PC-3 (cell line): ENCODE measurements at places on chromosomes 1 and 21.

- no peak for DNase-seq
Measured at GRCh38 chr1:110504226-110504625, 14.7 kb downstream of the KCNA10 start.

GRCh38 chr1:93665015-93665414 lies 16.6 kb downstream of the BCAR3 start:
- no peak for DNase-seq

DNA sequence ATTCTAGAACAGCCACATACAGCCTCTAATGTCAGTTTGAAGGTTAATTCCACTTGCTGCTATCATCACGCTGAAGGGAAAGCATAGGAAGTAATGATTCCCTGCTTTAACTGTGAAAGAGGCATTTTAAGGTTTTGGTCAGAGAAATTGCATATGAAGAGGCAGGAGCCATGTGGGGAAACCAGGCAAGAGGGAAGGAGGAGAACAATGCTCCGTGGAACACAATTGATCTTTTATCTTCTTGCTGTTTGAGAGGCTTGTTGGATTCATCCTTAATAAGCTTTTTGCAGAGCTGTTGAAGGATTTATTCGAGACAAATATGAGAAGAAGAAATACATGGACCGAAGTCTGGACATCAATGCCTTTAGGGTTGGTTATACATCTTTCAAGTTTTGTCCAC lies 35.9 kb downstream of the SMAP2 start:
- DNase-seq: no peak

DNA sequence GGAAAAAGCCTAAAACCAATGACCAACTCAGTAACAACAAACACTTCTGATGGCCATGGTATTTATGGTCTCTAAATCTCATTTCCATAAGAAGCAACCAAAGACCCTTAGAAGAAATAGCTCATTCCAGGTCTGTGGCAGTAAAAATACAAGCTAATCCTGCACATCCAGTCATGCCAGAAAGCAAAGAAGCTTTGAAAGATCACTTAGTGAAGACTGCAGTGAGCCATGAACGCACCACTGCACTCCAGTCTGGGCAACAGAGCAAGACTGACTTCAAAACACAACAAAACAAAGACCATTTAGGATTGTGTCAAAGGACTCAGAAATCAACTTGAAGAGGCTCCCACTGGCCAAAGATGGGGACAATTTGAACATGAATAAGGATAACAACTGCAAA lies 18.4 kb upstream of the ELK4 start:
- DNase-seq: no peak

DNA sequence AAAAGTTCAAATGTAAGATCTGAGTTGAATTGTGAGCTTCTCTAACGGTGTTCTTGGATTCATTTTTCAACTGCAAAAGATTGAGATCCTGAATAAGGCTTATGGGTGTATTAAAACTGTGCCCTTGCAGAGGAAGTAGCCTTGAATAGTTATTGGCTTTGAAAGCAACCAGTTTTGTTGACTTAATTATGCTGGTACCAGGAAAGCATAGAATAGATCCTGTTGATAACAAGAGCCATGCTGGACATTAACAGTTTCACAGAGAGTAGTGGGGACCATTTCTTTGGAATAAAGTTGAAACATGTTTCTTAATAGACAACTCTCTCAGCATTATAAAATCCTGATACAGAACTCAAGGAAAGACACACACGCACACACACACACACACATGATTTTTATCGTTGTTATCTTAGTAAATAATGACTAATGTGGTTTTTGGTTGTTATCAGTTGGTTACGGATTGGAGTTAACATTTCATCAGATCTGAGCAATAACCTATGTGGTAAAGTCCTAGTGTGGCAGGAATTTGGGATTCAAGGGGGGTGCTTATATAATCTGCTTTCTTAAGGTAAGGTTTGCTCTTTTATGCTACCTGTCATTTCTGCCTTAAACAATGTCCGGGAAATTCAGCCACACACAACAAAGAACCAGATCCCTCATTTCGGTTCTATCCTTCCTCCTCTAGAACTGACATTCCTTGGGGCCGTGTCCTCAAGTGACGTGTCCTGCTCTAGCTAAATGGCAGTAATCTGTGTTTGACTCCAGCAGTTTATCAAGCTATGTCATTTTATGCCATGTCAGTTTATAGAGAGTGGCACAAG lies 330.9 kb downstream of the CHRM3 start:
- peak; percentile 75 for DNase-seq

DNA sequence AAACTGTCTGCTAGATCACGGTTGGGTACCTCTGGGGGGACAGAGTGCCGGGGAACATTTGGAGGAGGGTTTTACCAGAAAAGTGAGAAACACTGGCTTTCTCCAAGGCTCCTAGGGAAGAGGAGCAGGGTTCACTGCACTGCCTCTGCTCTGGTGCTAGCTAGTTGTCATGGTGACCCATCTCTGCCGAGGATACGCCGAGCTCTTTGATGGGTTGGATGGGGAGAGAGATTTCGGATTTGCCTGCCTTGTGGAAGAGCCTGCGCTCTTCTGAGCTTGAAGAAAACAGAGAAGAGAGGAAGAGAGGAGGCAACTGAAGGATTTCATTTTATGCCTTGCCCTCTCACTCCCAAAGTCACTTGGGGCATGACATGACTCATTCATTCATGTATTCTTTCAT lies 92.1 kb downstream of the NAV1 start:
- no peak for DNase-seq

DNA sequence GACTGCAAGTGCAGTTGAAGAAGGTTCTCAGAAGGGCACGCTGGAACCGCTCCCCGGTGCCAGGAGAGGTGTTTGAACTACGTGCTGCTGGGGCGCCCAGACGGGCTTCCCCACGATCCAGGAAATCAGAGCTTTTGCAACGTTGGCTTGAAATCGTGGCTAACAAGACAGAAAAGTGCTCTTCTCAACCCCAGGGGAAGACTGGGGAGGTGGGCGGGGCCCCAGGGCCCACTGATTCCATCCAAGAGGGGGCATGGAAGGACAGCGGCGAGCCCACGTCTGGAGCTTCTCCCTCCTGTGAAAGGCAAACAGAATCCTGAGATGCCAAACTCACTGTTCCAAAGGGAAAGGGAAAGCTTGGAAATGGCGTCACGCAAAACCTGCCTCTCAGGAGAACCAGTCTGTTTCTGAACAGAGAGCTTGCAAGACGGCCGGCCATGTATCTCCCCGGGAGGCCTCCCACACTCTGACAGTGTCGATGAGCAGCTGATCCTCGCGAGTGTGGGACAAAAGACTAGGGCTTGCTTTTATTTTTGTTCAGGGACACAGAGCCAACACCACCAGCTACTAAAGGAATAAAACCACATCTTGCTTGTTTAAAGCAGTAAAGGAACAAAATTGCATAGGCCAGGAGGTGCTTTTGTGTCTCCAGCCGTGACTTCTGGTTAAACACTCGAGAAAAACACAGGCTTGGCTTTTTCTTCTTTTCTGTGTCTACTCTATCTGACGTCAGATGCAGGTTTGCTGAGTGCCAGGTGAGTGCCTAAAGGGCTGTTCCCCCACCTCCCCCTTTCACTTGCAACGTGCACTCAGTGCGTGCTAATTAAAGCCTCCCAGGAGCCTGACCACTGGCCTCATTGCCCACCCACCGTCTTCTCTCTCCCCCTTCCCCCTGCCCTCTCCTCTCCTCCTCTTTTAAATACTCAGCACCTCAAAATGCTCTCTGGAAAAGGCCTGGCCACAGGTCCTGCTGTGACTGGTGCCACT lies 41.5 kb downstream of the LRRC3 start:
- DNase-seq: no peak

DNA sequence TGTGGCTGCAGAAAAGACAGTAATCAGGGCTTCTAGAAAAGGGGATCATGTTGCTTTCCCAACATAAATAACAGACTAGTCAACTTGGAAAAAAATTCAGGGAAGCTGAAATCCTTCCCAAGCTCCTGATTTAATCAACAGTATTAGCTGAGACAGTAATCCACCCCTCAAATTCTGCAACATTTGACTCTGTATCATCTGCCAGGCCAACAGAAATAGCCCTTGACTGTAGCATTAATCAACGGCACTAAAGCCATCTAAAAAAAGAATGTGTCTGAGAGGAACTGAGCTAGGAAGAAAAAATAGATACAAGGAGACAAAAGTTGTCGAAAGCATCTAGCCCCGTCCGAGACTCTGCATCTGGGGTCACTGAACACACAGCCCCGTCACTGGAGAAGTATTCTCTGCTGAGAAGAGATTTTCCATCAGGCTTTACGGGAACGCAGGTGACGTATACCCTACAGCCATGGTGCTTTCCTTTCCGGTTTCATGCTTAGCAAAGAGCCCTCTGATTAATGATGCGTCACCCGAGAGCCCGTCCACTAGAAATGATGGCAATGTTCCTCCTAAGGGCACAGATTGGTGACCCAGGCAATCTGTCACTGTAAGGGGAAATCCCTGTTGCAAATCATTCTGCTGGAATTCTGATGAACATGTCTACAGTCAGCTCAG lies 42.1 kb upstream of the TP53BP2 start:
- DNase-seq: peak; percentile 99

GRCh38 chr21:16159213-16159970 lies 429.6 kb downstream of the USP25 start:
- DNase-seq: peak; percentile 71

- no peak for DNase-seq
Measured at GRCh38 chr1:42399315-42400100, 18.9 kb downstream of the RIMKLA start.

GRCh38 chr21:34187935-34188334 lies 114.6 kb downstream of the MRPS6 start:
- DNase-seq: no peak

DNA sequence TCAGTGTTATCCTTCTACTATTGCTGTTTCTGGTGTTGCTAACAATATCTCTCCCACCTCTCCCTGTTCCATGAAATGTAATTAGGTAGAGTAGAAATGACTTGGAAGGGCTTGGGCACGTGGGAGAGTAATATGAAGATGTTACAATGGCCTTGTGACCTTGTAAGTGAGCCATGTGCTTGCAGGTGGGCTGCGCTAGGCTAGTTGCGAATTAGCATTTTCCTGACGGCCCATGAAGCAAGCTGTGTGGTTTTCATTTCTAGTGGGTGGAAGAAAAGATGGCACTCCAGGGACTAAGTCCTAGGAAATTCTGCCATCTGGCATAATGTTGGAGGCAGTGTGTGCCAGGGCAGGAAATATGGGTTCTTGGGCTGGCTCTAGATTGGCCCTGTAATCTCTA lies 7.8 kb upstream of the DDX20 start:
- DNase-seq: no peak

- no peak for DNase-seq
Measured at GRCh38 chr1:50949286-50949982, 10.6 kb downstream of the FAF1 start.

DNA sequence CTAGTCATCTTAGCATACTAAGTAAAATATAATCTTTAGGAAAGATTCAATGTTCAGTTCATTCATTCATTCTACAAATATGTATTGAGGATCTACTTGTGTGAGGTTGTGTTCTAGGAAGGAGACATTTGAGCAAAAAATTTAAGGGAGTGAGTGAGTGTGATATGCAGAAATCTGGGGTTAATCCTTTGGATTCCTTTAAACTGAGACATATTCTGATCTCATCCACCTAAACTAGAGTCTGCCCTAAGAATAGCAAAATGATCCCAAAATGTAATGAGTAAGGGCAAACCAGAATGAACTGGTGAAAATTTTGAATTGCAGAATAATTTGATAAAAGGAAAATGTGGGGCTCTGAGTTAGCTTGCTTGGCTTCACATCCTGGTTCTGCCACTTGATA lies 8.6 kb downstream of the UBE2U start:
- peak; percentile 11 for DNase-seq

DNA sequence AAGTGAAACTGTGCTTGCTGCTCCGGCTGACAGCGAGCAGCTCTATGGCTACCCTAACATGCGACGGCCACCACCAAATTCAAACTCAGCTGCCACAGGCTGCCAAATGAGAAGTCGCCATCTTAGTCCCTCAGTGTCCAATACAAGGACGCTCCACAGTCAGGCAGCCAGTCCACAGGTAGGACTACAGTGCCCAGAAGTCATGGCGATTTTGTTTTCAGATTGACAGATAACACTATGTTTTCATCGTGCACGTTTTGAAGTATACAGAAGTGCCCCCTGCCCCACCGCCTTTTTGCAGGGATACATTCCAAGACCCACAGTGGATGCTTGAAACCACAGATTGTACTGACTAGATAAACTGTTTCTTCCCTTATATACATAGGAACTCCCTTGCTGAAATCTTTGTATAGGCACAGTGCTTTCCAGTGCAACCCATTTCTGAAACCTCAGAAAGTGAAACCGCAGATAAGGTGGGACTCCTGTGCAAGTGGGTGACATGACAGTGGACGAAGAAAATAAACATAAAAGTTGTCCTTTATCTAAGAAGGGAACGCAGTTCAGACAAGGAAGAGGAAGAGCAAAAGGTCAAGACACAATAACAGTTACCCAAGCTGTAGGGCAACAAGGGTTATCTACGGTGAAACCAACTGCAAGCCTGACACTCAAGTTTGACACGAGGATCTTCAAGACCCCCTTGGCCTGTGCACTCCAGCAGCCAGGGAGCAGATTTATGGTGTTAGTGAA lies 52.2 kb downstream of the STX6 start:
- no peak for DNase-seq

GRCh38 chr1:58570817-58571216 lies 6.2 kb downstream of the TACSTD2 start:
- DNase-seq: no peak

GRCh38 chr1:201220388-201220715 lies 29.7 kb downstream of the IGFN1 start:
- no peak for DNase-seq

GRCh38 chr1:8078176-8078671 lies 52.1 kb upstream of the ERRFI1 start:
- peak; percentile 86 for DNase-seq

- no peak for DNase-seq
Measured at GRCh38 chr1:205883792-205884191, 33.9 kb upstream of the PM20D1 start.

DNA sequence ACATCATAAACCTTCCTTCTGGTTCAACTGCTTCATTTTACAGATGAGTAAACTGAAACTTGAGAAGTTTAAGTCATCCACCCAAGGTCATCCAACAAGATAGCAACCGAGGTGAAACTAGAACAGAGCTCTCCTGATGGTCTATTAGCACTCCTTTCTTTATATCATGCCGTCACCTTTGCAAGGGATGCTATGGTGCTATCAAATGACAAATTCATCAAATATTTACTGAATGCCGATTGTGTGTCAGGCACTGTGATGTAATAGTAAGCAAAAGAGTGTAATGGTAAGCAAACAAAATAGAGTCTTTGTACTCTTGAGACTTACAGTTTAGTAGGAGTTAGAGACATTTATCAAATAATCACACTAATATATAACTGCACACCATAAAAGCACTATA lies 14.0 kb upstream of the SGIP1 start:
- peak; percentile 62 for DNase-seq

DNA sequence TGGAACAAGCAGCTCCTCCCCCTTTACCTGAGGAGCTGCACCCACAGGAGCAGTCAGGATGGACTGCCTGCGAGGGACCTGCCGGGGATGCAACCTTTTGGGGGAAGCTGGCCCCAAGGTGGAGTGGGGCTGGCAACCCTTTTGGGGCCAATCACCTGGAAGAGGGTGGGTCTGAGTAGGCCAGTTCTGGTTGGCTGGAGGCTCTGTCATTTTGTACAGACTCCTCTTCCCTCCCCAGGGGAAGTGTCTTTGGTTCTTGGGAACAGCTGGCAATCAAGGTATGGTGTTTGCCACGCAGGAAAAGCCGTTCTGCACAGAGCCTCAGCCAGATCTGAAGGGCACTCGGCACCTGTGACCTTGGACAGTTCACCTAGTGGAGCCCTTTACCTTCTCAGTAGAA lies 280 bp upstream of the A3GALT2 start:
- no peak for DNase-seq

- peak; percentile 77 for DNase-seq
Measured at GRCh38 chr1:45522324-45523104, 830 bp upstream of the PRDX1 start.

GRCh38 chr1:191490303-191490702 lies 668.0 kb upstream of the RGS18 start:
- no peak for DNase-seq
